ENCODE measurements at places on chromosomes 3 and 15.

DNA sequence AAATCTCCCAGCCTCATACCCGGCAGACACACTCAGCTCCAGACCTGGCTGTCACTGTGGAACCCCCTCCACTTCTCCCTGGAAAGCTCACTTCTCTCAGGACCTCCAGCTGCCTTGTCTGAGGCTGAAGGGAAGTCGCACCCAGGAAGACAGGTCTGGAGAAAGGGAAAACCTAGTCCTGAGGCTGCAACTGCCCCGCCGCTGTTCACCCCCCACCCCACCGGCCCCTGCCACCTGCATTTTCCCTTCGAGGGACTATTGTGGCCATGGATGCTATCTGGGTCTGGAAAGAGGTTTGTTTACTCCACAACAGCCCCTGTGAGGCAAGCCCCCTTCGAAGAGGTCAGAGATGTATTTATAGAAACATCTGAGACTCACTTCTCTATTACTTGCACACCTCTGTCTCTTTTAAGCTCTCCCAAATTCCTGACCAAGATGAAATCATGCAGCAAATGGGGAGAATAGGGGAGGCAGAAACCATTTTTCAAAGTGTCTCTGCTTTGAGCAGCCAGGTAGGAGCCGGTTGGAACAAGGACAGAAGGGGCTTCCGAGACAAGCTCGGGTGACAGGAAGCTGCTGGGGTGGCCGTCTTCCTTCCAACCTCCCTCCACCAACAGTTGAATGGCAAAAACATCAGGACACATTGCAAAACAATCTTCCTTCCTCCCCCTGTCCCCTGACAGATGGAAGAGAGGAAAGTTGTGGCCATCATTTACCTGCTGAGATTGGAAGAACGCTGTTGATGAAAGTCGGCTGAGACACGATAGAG, 518 bp downstream of the COLQ start:
- DNase-seq = no peak

DNA sequence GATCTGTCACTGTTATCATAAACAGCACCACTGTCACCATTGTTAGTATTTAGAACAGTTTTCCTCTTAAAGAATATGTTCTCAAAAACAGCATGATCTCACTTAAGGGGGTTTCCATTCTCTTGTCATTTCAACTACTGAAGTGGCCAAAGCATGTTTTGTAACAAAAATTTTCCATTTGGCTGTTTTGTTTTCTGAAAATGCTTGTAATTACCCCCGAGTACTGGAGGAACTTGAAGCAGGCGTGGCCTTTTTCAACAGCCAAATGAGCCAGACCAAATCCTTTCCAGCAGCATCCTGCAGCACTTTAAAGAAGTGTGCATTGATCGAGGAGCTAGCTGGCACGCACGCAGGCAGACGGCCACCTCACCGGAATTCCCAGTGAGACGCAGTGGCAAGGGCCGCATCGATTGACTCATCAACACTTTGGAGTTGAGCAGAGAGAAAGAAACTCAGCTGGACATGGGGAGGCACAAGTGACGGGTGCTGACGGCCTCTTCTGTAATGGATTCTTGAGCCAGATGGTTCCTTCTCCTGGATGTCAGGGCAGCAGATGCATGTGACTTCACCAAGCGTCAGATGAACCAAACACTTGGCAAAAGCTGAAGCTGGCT, 234.3 kb upstream of the IGF1R start:
- no peak for DNase-seq

DNA sequence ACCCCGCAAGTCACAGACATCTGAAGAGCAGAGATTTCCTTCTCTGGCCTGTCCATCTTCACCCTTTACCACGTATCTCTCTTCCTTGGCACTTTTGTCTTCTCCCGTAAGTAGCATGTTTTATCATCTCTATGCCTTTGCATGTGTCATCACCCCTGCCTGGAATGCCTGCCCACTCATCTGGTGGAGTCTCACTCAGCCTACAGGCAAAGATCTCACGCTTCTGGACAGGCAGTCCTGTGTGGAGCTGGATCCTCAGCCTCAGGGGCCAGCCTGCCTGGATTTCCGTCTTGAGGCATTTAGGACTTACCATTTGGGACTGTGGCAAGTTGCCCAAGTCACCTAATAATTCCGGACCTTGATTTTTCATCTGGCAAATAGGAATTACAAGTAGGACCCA, 114.3 kb upstream of the CACNA2D3 start:
- no peak for DNase-seq

DNA sequence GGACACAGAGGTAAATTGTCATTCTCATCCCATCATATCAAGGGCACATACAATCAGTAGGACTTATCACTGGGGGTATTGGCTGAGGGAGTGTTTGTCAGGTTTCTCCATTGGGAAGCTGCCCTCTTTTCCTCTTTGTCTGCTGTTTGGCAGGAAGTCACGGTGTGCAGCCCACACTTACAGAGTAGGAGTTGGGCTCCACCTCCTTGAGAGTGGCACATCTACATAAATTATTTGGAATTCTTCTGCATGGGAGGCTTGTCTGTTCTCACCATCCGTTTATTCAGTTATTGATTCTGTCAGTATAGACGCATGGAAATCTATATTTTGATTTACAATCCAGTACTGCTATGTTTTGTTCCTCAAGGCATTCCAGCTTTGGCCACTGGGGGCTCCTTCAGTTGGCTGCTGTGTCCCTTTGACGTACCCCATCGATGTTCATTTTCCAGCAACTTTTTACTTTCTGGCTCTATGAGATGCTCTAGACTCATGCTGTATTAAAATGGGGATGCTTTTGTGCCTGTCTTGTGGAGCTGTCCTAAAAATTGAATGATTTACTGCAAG, 200.3 kb downstream of the SLCO3A1 start:
- no peak for DNase-seq

GRCh38 chr3:108602249-108602934, 12.9 kb downstream of the DZIP3 start:
- no peak for DNase-seq

- no peak for DNase-seq
Measured at GRCh38 chr15:82680200-82681102, 29.2 kb downstream of the AP3B2 start.

GRCh38 chr3:23979569-23979968, 34.5 kb downstream of the NR1D2 start:
- DNase-seq = no peak

- DNase-seq = no peak
Measured at GRCh38 chr3:44825264-44825925, 36.3 kb upstream of the TMEM42 start.

GRCh38 chr3:42764115-42764514, 8.9 kb downstream of the CCDC13 start:
- DNase-seq = no peak

DNA sequence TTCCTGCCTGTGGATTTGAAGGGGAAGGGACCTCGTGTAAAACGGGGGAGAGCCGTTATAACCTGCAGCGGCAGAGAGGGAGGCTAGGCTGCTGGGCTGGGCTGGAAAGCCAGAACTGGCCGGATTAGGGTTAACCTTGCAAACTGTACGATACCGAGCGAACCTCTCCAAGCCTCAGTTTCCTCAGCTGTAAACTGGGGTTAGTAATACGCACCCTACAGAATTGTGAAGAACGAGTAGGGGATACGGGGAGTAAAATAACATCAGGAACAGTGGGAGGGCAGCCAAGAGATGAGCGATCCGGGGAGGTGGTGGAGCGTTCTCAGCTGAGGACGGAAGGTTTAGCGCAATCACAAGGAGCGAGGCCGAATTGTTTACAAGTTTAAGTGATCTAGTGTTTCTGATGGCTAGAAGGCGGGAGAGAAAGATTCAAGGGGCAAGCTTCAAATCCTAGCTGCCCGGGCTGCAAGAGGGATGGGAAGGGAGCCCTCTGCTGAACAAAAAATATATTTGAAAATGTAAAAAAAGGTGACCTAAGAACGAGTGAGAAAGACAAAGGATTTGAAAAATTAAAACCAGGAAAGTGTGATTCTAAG, 768 bp upstream of the SEMA5B start:
- no peak for DNase-seq

- DNase-seq = no peak
Measured at GRCh38 chr3:172585954-172586353, 62.7 kb upstream of the TNFSF10 start.

DNA sequence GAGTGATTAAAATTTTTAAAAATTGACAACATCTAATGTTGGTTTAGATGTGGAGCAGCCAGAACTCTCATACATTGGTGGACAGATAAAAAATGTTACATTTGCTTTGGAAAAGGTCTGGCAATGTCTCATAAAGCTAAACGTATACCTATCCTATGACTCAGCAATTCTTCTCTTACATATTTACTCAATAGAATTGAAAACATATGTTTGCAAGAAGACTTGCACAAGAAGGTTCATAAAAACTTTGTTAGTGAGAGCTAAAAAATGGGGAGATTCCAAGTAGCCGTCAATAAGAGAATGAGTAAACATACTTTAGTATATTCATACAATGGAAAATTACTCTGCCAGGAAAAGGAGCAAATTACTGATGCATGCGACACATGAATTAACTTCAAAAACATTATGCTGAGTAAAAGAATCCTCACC, 30.0 kb downstream of the MASP1 start:
- DNase-seq = no peak

GRCh38 chr3:119175872-119176756, 2.7 kb downstream of the UPK1B start:
- no peak for DNase-seq

DNA sequence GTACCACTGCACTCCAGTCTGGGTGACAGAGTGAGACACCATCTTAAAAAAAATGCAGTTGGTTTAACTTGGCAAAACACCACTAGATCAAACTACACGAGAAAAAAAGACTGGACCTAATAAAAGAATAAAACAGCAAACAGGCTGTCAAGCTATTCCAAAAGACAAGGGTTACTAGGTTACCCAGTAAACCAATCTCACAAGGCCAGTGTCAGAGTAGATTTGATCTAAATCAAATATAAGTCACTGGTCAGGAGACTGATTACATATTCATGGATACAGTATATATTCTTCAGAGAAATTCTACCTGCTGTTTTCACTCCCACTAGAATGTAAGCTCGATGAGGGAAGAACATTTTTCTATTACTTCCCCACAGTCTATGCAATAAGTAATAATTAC, 2.5 kb upstream of the GANC start:
- no peak for DNase-seq

- no peak for DNase-seq
Measured at GRCh38 chr3:160369784-160370183, 29.2 kb downstream of the IFT80 start.

GRCh38 chr15:35170207-35170606, 85.1 kb upstream of the NANOGP8 start:
- DNase-seq = no peak

DNA sequence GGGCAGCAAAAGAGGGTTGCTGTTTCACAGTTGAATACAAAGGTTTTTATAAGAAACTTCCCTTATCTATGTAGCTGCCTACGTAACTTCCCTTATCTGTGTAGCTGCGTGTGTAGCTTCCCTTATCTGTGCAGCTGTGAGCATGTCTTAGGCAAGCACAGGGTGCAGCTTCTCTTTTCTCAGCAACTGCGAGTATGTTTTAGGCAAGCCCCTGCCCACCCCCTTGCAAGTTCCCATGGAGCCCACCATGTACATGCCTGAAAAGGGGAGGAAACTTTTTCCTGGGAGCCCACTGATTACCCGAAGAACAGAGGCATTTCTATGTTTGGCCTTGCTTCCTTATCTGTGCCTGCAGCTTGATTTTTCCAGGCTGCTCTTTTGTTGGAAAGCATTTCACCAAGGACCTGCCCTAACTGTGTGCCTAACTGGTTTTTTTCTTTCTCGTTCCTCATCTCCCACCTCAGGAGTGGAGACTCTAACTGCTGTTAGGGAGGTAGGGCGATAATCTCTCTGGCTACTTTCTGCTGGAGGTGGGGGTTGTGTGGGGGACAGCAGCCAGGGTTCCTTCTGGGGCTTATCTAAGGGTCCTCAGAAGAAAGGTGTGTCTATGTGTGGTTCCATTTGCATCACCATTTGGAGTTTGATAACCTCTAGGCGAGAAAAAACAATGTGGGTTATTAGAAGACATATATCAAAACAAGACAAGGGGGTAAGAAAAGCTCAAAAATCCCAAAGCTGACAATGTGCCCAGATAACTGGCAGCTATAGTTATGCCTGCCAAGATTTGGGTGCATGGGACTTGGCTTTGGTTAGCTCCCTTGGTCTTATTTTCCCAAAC, 26.0 kb downstream of the SORD start:
- DNase-seq = no peak

DNA sequence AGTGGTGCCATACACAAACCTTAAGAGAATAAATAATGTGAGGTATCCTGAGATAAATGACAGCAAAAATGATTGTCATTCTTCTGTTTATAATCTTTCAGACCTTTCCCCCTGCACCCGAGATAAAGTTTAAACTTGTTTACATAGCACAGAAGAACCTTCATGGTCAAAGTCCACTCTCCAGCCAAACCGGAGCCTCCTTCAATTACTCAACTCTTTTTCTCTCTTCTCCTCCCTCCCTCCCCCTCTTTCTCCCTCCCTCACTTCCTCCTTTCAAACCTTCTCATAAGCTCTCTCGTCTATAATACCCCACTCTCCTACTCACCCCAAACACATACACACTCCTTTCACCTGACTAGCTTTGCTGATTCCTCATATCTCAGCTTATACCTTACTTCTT, 198.9 kb downstream of the EFHB start:
- no peak for DNase-seq

- DNase-seq = no peak
Measured at GRCh38 chr3:143951351-143951971, 20.2 kb upstream of the DIPK2A start.

DNA sequence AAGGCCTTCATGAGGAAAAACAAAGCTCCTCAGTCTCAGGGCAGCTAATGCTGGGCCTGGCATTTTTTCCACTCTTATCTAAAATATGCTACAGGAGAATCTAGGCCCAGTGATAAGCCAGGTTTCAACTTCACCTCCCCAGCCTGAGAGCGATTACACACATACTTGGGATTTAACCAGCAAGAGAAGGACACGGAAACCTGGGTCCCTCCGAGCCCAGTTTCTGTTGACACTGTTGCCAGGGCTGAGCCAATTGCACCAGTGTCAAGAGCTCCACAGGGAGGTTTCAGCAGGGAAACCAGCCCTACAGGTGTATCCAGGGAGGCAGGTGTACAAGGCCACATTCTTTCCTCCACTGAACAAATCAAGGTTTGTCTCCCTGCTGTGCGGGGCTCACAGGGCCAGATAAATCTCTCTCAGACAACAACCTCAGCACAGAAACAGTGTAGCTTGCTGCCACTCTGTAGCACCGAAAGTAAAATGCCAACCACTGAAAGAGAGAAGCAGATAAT, 85.4 kb downstream of the MAGI1 start:
- no peak for DNase-seq

- no peak for DNase-seq
Measured at GRCh38 chr3:160671231-160671630, 5.7 kb upstream of the ARL14 start.

GRCh38 chr3:133487920-133488540, 85.5 kb upstream of the CDV3 start:
- DNase-seq = no peak

GRCh38 chr3:25046911-25047771, 380.9 kb upstream of the RARB start:
- no peak for DNase-seq

DNA sequence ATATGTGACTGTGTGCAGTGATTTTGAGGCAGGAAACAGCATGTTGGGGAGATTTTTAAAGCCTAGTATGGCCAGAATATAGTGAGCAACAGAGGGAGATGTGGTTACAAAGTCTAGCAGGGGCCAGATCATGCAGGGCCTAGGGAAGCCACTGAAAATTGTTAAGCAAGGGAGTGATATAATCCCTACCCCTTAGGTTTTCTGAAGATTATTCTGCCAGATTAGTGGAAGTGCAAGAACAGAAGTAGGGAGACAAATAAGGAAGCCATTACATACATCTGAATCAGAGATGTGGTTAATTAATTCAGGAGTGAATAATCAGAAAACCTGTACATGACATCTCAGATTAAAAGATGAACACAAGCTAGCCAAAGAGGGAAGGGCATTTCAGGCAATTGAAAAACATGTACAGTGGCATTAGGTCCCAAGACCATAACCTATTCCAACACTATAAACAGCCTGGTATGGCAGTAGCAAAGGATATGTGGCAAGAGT, 54.8 kb downstream of the MSL2 start:
- DNase-seq = no peak
